ENCODE measurements at places on chromosomes 5 and 9. TPM values are rescaled to one million over a fixed set of nuclear protein-coding genes. Genes with fewer than 3 reads are reported as not detected.

Gene GAS1
- polyA plus RNA-seq = 5.3 TPM

- H3K36me3 ChIP-seq = no peaks in the 10 kb centered on the region
- no peak overlapping the region for H3K27ac ChIP-seq
- no peak overlapping the region for H3K4me3 ChIP-seq
- peaks cover 10% of the 10 kb centered on the region for H3K4me1 ChIP-seq
- no peaks in the 10 kb centered on the region for H3K27me3 ChIP-seq
These were observed 85.8 kb downstream of the FGF1 start for GRCh38 chr5:142600092-142600491.

- H3K36me3 ChIP-seq = no peaks in the 10 kb centered on the region
- H3K4me1 ChIP-seq = no peaks in the 10 kb centered on the region
- DNase-seq = no peak
- H3K4me3 ChIP-seq = no peak overlapping the region
These were observed 230.2 kb downstream of the IRX1 start for GRCh38 chr5:3825531-3826451.

- H3K36me3 ChIP-seq = peaks cover 3% of the 10 kb centered on the region
- DNase-seq = peak; percentile 36
- H3K4me3 ChIP-seq = no peak overlapping the region
- H3K4me1 ChIP-seq = no peaks in the 10 kb centered on the region
These were observed 60.6 kb downstream of the ENTREP1 start for GRCh38 chr9:69385581-69386033.

DNA sequence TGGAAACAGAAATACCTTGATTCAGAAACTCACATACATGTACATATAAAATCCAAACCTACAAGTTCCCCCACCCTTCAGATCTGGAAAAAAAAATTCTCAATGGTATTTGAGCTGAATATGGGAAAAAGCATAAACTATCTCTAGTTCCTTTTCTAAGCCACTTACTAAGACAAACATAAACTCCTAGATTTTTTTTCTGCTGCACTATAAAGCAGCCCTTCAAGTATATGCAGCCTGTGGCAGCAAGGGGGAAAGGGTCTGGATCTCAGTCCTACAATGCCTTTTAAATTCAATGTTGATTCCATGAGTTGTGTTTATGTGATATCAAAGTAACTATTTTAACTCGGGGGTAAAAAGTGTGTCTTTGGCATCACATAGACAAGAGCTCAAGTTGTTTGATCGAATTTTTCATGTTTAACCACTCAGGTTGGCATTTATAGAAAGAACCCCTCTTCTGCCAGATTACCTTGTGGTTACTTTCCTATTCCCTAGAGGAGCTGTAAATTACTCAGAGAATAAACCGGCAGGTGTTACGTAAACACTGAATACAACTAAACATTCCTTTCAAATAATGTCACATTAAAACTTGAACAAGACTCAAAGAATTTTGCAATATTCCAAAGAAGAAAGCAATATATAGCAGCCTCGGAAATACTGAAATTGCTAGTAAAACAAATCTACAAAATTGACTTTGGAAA is 91.8 kb upstream of the FER start:
- no peak overlapping the region for H3K4me3 ChIP-seq
- H3K36me3 ChIP-seq = no peaks in the 10 kb centered on the region
- peak; percentile 11 for DNase-seq
- H3K4me1 ChIP-seq = no peaks in the 10 kb centered on the region

All from lung (tissue), 17 donors.